ENCODE measurements at places on chromosomes 6 and 20.

- no peak for DNase-seq
These were observed 959.8 kb downstream of the EPHA7 start for GRCh38 chr6:92459606-92460005.

DNA sequence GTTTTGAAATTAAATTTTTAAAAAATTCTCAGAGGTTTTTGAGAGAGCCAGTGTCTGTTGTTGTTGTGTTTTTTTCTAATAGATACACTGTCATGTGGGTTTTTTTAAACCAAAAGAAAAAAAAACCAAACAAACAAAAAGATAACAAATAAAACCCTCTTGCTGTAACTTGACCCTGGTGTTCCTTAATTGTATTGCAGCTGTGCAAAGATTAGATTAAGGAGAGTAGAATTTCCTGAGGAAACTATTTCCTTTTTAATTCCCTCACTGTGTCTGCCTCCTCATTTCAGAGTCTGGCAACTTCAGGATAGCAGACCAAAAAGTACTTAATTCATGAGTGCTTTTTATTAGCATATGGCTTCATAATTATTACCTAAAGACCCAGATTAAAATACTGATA lies 281.9 kb downstream of the EPM2A start:
- no peak for DNase-seq

DNA sequence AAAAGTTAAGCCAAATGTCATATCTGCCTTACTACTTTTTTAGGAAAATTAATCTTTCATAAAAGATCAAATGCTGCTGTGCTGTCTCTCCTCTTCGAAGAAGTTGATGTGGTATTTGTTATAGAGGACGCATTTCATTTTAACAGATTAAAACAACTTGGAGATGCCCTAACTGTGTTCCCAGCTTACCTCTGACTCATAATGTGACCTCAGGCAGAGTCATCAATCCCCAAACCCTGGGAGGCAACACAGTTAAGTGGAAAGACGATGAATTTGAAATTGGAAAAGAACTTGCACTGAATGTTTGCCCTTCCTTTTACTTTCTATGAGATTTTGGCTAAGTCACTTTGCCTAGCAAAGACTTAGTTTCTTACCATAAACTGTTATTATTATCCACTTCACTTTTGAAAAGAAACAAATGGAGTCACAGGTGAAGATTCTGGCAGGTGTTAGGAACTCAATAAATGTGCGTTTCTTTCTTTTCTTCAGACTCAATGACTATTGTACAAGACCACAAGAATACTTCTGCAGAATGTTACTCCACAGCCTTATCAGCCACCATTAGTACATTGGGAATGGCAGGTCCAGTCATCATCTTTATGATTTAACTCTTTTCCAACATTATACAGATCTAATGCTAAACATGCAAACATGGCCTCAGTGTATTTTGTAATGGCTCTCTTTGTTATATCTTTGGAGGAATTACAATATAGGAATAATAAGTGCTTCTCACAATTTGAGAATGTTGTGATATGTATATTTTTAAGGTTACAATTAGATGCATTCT lies 102.6 kb downstream of the COL21A1 start:
- DNase-seq = no peak

GRCh38 chr6:147947521-147947920 lies 395.1 kb upstream of the SASH1 start:
- DNase-seq = no peak

- DNase-seq = no peak
These were observed 63.0 kb upstream of the KIF25 start for GRCh38 chr6:167934426-167934864.

GRCh38 chr20:24309596-24309995 lies 159.8 kb upstream of the SYNDIG1 start:
- no peak for DNase-seq

DNA sequence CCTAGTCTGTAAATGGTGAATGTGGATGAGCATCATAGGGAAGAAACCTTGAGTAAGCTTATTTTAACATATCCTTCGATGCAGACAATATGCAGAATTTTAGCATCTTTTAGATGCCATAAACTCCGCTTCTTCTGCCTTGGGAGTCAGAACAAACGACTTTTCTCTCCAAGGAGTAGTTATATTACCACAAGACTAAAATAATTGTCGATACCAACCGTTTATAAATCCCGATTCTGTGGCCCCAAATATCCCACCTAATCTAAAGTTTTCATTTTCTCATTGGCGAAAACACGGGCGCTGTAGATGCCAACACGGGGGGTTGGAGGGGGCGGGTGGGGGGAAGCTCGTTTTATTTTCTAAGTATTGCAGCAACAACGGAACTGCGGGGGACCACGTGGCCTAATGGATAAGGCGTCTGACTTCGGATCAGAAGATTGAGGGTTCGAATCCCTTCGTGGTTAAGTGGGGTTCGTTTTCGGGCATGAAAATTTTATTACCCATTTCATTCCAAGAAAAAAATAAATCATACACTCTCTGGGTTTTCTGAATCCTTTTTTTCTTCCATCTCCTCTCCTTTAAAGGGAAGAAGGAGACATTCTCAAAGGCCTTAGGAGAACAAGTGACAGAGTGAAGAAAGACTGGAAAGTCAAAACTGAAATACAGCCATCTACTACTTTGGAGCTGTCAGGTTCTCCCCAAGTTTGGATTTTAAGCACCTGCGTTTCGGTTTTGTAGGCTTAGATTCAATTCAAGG lies 65.5 kb upstream of the BTN3A2 start:
- no peak for DNase-seq

DNA sequence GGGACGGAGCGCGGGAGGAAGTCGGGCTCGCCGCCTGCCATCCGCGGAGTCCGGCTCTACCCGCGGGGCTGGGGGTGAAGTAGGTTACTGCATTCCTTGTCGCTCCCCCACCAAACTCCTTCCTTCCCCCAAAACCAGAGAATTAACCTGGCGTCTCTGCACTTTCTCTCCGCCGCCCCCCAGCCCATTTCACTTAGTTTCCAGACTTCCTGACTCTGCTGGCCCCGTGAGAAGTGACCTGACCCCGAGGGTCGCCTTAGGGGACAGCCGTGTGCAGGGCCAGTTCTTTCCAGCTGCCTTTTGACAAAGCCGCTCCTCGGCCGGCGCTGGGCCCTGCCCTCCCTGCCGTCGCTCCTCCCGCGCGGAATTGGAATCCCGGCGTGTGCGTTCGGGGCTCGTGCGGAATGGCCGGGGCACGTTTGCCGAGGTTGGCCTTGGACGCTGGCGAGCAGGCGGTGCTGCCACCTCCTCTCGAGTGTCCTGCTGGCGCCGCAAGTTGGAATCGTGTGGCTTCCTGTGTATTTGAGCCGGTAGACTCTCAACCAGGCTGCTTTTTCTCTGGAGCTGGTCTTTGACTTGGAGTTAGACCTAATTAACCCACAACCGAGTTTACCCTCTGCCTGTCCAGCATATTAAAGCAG lies 650 bp downstream of the DCBLD1 start:
- DNase-seq = no peak

DNA sequence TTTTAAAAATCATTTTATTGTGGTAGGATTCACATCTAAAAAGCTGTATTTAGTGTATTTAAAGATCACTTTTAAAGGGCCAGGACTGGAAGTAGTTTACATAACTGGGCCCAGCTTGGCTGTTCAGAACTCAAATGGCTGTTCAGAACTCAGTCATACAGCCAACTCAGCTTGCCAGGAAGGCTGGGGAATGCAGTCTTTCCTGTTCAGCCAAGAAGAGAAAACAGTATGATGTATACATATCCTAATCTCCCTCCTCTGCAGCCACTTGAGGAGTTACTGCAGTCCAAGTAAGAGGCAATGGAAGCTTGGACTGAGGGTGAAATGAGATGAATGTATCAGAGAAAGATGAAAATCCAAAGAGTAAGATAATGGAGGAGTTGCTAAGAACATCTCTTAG lies 24.6 kb downstream of the DSTN start:
- peak; percentile 59 for DNase-seq

GRCh38 chr6:110064744-110065524 lies 86.8 kb downstream of the GPR6 start:
- no peak for DNase-seq

DNA sequence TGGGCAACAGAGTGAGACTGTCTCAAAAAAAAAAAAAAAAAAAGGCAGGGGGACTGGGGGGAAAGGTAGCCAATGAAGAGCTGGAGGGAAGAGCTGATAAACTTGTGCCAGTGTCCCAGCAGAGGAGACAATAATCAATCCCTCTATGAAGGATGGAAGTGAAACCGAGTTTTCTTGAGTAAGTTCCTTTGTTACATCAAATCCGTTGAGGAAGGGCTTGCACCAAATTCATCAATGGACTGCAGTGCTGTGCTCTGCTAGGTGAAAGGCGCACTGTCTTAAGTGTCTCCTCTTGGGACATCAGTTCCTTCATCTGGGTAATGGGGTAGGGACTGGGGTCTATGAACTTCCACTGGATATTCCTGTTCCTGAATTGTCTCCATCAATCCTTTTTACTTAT lies 3.0 kb upstream of the CRIP3 start:
- DNase-seq = no peak

DNA sequence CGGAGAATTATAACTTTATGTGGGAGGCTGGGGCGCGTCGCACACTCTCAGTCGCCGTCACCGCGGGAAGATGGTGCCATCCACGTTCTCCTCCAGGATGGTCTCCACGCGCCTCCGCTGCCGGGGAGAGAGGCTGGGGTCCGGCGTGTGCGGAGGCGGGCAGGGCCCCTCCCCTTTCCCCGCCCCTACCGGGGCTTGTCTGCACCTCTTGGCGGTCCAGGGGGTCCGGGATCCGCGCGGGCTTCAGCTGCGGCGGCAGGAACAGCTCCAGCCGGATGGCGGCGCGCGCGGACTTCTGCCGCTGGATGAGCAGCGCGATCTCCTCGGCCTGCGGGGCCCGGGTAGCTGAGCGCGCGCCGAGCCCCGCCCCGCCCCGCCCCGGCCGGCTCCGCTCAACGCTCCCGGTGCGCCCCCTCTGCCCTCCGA lies 807 bp downstream of the LKAAEAR1 start:
- no peak for DNase-seq

DNA sequence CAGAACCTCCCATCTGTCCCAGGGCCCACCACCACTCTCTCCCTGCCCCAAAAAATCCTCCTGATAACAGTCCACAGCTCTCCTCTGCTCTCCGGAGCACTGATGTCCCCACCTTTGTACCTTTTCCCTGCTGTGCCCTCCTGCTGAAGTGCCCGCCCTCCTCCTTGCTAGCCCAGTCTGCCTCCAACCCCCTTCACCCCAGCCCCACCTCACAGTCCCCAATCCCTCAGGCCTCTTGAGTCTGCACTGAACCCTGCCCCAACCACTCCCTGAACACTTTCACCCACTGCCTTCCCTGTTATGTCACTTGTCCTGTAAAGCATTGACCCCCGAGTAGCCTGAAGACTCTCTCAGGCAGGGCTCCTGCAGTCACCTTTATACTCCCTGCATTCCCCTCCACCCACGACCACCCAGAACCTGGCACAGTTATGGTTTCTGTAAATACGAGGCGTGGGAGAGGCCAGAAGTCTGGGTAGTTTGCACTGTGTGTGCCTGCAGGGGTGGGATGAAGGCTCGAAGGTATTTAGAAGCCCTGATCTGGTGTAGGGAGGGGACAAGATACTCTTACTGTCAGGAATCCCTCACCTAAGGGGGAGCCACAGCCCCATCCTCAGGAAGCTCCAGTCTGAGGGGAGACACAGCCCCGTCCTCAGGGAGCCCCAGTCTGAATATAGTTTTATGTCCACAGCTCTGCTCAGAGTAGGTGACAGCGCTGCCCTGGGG lies 5.4 kb downstream of the GLP1R start:
- no peak for DNase-seq

- DNase-seq = no peak
These were observed 31.7 kb upstream of the NTSR1 start for GRCh38 chr20:62676976-62677375.

- DNase-seq = no peak
These were observed 11.7 kb downstream of the SLC23A2 start for GRCh38 chr20:4989570-4989969.

DNA sequence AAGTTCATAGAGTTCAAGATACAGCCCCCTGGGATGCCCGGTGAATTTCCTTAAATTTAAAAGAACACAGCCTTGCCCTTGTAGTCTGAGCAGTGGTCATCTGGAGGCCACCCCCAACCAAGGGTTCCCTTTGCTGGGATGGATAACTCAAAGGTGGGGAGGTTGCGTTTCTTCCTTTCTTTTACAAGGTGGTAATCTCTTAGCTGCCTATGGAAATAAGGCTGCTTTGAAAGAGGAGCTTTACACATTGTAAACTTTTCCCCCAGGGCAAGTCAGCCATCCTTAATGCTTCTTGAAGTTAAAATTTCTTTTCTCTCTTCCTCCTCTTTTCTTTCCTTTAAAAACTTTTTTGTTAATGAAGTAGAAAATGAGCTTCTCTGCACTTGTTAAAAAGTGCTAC lies 71.2 kb upstream of the PRDM1 start:
- no peak for DNase-seq

- DNase-seq = no peak
These were observed 96.7 kb upstream of the LAMP5 start for GRCh38 chr20:9417665-9418064.

- DNase-seq = no peak
These were observed 5.7 kb upstream of the ADTRP start for GRCh38 chr6:11784341-11784740.

DNA sequence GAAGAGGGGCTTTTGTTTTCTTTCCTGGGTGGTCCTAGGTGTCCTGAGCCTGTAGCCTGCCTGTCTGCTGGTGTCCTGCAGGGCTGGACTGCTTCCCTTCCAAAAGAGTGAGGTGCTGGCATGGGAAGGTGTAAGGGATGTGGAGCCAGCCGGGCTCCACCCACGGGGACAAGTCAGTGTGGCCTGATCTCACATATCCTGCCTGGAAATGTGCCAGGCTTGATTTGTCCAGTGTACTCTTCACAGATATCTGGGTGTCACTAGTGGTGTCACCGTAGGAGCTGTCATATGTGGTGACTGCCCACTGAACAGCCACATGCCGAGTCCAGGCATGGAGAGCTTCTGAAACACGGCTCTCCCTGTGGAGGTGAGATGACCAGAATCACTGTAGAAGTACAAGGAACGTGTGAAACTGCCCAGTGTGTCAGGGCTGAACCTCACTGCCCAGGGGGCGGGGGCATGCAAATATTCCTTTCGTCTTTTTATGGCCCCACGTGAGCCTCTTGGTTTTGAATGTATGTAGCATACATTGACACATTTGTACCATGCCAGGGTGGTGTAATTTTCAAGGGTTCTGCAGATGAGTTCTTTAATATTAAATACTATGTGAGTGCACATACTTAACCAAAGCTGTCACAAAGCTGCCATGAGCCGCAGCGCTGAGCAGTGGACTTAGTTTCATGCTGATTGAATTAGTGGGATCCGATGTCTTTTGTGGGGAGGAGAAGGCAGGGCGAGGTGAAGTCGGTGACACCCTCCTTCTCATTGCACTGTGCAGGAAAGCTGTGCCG lies 55.8 kb downstream of the CDH4 start:
- no peak for DNase-seq

- DNase-seq = no peak
These were observed 71.8 kb upstream of the KHDRBS2 start for GRCh38 chr6:62357835-62358234.

GRCh38 chr20:56222945-56223344 lies 25.6 kb upstream of the MC3R start:
- no peak for DNase-seq

Data from AG04450 (cell line).